ENCODE measurements at places on chromosomes 2 and 18.

- no peak for DNase-seq
Observed at GRCh38 chr2:110858135-110858725, 125.9 kb downstream of the ACOXL start.

DNA sequence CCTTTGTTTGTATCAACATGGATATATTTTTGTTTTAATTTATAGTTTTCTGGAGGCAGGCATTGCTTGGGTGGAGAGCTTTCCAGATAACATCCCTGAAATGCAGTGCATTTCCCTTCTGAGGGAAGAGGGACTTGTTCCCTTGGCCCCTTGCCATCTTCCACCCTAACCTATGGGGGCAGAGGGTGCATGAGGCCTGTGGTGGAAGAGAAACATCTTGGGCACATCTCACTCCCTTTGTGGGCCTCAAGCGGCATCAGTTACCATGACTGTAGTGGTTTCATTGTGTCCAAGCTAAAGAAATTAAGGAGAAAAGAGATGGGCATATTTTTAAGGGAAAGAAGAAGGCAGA lies 5.3 kb upstream of the RPL37A start:
- DNase-seq, result no peak

- DNase-seq, result no peak
Observed at GRCh38 chr18:23934252-23934651, 80.3 kb upstream of the TTC39C start.

DNA sequence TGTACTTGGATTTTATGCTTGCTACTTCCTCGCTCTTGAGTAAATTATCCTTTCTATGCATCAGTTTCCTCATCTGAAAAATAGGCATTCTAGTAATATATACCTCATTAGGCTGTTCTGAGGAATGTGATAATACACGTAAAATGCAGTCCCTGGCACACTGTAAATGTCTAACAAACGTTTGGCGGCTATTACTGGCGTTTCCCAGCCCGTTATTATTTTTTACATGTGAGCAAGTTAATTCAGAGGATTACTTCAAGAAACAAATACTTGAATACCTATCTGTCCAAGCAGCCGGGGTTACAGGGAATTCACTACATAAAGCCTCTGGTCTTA lies 586 bp upstream of the C2orf49 start:
- no peak for DNase-seq

- DNase-seq, result no peak
Observed at GRCh38 chr18:23822590-23823385, 133.5 kb downstream of the LAMA3 start.

DNA sequence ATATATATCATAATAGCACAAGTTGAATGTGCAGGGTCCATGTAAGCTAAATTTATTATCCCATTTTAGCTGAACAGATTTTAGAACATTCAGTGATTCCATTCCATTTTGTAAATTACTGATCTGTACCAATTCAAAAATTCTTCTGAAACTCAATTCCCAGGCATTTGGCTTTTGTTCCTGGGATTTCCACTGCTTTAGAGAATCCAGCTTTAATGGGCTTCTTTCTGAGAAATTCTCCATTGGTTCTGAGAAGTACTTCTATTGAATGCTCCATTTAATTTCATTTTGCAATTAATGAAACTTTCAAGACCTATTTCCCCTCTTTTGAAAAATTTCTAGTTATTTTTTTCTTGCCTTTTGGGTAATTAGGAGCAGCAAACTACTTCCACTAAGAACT lies 36.8 kb downstream of the BCL2 start:
- DNase-seq, result no peak

DNA sequence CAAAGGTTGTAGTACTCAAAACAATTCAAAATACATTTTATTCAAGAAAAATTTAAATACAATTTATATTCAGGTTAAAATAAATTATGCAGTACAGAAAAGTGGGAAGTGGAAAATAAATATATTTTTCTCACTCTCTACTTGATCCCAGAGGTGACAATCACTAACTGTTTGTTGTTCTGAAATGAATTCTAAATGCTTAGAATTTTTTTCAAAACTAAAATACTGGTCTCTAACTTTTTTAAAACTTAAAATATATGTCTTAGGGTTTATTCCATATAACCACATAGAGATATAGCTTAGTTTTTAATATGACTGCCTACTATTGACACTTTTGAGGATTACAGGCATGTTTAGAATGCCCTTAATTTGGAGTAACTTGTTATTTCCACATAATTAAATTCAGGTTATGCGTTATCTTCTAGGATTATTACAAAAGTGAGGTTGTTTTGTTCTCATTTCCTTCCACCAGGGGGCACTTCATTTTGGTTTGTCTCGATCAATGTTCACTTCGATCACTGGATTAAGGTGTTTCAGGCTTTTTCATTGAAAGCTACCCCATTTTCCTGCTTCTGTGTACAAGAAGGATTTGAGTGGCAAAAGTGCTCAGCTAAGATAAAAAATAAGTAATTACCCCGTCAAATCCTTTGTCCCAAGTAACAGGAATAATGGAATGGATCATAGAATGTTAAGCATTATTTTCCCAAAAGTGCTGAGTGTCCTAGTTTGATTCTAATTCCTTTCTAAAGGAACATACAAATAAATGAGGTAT lies 27.1 kb upstream of the TFPI start:
- DNase-seq, result peak; percentile 20

GRCh38 chr2:207167099-207167923 lies 1.6 kb upstream of the KLF7 start:
- DNase-seq, result peak; percentile 81

DNA sequence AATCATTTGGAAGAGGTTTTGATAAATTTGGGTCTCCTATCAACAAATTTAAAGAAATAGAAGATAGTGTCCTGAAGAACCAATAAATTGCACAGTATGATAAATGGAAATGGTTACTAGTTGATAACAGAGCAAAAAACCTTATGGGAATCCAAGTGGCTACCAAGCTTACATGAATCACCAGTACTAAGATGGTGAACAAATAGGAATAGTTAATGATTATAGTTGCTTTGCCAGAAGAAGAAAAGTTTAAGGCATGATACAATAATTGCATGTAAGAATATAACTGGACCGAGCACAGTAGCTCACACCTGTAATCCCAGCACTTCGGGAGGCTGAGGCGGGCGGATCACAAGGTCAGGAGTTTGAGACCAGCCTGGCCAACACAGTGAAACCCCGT lies 19.6 kb upstream of the INO80D start:
- DNase-seq, result no peak

DNA sequence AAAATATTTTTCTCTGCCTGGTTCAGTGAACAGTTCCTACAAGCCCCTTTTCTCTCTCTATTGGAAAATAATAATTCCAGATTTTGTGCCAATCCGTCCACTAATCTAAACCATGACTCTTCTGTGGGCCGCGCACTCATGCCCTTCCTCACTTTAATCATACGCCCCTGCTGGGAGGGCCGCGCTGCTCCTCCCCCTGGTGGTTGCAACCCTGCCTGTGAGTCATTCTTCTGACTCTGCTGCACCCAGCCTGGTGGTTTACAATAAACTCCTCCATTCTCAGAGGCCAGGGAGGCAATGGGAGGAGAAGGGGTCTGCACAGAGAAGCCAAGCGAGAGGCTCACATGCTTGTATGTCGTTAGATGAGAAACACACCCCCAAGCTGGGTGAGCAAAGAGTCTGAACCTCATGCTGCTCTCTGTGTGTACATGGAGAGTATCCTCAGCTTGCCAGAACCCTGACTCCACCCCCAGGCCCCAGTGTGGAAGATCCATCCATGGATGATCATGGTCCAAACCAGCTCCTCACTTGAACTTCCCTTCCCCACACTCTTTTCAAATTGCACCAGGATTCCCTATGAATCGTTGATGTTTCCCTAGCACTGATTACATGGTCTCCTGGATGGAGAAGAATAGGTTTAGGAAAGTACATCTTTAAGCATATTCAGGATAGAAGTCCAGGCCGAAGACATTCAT lies 228.9 kb downstream of the ANKRD30B start:
- no peak for DNase-seq

DNA sequence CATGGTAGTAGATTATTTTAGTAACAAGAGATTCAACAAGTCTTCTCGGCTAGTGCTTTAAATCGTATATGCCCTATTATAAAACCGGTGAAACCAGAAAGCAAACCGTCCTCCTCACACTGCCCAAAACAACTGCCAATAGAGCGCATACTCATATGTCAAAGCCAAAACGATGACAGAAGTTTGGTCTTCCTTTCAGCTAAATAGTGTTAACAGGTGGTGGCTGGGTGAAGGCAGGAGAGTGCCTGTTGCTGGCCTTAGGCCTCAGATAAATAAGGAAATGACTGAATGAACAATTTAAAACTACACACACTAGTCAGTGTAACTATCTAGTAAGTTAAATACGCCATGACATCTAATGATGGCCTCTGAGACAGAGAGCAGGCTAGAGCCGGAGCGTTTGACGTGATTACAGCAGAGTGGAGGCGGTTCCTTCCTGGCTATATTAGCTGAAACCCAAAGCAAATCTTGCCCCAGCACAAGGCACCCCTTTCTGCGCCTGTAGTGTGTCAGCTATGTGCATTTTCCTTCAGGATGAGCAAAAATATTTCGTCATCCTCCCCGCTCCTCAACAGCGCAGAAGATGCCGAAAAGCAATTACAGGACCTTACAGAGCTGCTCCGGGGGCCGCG lies 1.6 kb downstream of the LONRF2 start:
- no peak for DNase-seq

DNA sequence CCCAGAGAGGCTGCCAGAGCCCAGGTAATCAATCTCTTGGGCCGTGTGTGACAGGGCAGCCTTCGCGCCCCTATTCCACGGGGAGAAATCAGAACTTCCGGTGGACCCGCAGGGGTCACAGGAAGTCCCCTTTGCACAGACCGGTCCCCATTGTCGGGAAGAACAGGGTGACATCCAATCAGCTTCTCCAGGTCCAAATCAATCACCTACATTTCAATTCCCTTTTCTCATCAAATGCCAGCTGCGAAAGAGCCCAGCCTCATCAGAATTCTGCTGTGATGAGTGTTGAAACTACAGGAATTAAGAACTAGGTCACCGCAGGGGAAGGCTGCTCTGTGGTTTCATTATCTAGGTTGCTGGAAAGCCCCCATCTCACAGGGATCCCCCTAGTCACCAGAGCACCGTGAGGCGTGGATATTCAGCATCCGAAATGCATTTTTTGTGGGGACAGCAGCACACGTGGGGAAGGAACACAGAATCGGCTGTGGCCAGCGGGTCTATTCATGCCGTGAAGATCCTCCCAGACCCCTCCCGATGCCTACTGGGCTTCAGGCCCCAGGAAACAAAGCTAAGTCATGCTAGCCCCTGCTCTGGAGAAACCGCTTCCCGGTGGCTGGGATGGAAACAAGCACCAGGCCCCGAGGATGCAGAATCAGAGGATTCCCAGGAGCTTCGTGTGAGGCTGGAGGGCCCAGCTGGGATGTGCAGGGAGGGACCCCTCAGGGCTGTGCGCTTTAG lies 193.7 kb upstream of the ID2 start:
- DNase-seq, result no peak

GRCh38 chr2:46848447-46848846 lies 67.2 kb downstream of the MCFD2 start:
- DNase-seq, result peak; percentile 23

- no peak for DNase-seq
Observed at GRCh38 chr18:57941841-57942489, 102.1 kb upstream of the NEDD4L start.

- DNase-seq, result no peak
Observed at GRCh38 chr2:57880446-57880845, 166.2 kb upstream of the VRK2 start.

- no peak for DNase-seq
Observed at GRCh38 chr2:62794791-62795190, 89.3 kb downstream of the EHBP1 start.

- DNase-seq, result peak; percentile 91
Observed at GRCh38 chr2:64865073-64865830, 123.9 kb upstream of the SLC1A4 start.

DNA sequence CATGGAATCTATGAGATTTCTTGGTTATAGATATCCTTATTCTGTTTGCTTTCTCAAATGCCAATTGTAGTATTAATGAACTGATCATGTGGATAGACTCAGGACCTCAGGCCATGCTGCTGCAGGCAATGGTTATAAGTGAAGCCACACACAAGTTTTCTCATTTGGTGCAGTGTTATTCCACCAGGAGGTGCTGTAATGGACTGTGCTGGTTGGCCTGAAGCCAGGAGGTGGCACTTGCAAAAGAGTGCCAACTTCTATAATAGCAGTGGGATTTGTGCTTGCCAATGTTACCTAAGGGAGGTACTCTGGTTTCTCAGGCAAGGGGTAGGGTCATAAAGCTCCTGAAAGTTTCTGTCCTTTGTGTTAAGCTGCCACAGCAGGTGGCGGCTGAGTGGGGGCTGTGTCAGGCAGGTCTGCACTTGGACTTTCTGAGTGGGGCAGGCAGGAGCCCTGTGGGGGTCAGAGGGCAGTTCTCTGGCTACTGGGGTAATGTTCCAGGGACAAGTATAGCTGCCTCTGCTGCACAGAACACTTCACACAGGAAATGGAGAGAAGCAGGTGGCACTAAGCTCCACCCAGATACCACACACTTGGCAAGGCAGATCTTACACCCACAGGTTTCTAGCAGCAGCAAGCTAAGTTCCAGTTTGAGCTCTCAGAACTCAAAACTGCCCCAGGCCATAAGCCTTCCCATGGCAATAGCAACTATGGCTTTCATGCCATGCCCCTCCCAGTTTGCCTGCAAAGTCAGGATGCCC lies 352.6 kb upstream of the CWC22 start:
- DNase-seq, result no peak

- no peak for DNase-seq
Observed at GRCh38 chr18:80068571-80069272, 34.5 kb downstream of the RBFA start.

- no peak for DNase-seq
Observed at GRCh38 chr18:62767321-62767720, 52.0 kb downstream of the PHLPP1 start.

Measured in right kidney (tissue), 9 donors.